Neural crest cell (in vitro differentiated cells): ENCODE measurements at places on chromosomes 2 and 18. TPM values are rescaled to one million over a fixed set of nuclear protein-coding genes. Genes with fewer than 3 reads are reported as not detected.
A peak's percentile ranks its signal among the peaks of the same experiment; 100 is the strongest.

The LYPD6B gene
- total RNA-seq: not detected in 2 replicates

The RNF125 gene
- 1.1 and 1.6 TPM in 2 replicates for total RNA-seq

The WDR7 gene
- 15.9 and 17.3 TPM in 2 replicates for total RNA-seq

The NCKAP5 gene
- 22.8 and 27.9 TPM in 2 replicates for total RNA-seq

The SLC14A1 gene
- not detected in 2 replicates for total RNA-seq

The OSR1 gene
- 0.33 and 0.45 TPM in 2 replicates for total RNA-seq

DNA sequence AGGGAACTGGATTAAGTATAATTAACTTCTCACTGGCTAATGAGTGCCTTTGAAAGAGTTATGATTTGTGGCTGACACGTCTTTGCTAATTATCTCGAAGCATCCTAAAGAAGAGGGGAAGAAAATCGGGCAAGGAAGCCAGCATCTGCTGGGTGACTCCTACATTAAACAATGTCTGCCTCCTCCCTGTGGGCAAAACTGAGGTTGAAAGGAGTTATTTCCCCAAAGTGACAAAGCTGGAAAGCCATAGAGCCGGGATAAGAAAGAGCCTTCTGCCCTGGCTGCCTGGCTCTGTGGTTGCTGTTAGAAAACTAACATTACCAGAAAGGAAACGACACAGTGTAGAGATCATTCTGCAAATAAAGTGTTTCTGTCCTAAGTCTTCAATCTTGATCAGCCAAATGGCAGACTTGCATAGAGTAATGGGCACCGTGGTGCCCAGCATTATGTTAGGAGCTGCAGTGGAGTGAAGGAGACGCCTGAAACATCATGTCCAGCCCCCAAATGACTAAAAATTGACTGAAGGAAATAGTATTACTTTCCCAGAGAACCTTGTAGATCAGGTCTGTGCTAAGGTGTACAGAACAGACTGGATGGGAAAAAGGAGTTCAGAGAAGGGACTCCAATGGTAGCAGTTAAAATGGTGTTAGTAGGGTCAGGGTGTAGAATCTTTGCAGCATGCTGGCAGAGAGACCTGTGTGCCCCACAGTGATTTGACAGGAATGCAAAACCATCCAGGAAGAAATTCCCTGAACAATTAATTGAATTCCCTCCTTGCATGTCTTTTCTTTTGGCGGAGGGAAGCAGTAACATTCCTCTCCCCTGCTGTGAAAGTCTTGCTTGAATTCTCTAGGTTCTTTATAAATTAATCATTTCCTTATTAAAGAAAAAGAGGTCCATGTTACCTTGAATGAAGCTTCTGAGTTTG, 44.4 kb downstream of the ALPK2 start:
- DNase-seq: no peak

DNA sequence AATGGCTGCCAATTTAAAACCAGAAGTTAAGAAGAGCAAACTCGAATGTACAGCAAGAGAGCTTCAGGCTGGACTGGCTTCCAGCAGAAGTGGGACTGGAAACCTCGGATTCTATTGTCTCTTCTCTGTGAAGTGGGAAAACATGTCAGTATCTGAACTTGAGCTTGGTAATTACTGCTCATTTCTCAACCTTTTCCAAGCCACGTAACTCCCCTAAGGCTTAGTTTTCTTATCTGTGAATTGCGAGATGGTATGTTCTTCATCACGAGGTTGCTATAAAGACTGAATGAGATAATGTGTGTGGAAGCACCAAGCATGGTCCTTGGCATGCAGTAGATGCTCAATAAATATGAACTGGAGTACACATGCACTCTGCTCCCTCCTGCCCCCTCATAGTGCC, 259.4 kb upstream of the SPRED2 start:
- no peak for DNase-seq

DNA sequence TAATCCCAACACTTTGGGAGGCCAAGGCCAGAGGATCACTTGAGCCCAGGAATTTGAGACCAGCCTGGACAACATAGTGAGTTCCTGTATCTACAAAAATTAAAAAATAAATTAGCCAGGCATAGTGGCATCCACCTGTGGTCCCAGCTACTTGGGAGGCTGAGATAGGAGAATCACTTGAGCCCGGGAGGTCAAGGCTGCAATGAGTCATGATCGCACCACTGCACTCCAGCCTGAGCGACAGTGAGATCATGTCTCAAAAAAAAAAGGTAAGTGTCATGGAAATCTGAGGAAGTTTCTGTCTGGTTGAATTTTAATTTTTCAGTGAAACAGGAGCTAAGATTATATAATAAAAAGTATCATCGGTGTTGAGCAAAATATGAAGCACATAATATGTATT, 2.5 kb upstream of the C2orf15 start:
- DNase-seq: no peak

GRCh38 chr18:49613641-49614151, 51.8 kb downstream of the LIPG start:
- no peak for DNase-seq

GRCh38 chr2:28717339-28717758, 34.3 kb upstream of the PPP1CB start:
- DNase-seq: no peak

GRCh38 chr2:59074071-59074470, 832.9 kb upstream of the FANCL start:
- DNase-seq: no peak

DNA sequence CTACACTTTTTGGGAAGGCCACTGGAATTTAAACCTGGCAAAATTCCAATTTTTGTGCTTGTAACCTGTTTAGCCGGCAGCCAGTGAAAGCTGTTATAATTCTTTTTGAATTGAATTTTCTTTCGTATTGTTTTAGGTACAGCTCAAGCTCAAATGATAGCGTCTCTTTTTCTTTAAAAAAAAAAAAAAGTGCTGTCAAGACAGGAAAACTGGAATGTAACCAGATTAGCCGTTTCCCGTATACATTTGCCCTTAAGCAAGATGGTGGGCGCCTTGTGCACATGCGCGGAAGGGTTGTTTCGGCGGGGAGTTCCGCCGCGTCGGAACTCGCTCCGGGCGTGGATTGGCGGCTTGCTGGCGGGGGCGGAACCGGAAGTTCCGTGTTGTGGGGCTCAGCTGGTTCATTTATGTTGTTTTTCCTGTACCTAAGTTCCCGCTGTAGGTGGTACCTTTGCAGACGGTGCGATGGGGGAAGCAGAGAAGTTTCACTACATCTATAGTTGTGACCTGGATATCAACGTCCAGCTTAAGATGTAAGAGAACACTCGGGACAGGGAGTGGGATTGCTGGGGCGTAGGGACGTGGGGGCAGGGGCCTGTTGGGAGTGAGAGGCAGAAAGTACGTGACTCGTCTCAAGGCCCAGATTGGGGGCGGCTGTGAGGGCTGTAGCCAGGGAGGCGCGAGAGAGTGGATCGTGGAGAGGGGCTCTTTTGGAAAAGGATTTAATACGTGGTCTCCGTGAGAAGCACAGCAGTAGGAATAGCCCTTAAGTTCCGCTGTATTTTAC, at the start of gene PIK3C3:
PIK3C3 (plus strand) TSS at position 408 of the 787 bp plus-strand sequence; CDS start at position 466, 58 bp downstream.
- peak; percentile 92 for DNase-seq

- no peak for DNase-seq
Measured at GRCh38 chr18:69365658-69366057, 35.0 kb upstream of the DOK6 start.

- no peak for DNase-seq
Measured at GRCh38 chr18:78561757-78562510, 417.7 kb upstream of the SALL3 start.

DNA sequence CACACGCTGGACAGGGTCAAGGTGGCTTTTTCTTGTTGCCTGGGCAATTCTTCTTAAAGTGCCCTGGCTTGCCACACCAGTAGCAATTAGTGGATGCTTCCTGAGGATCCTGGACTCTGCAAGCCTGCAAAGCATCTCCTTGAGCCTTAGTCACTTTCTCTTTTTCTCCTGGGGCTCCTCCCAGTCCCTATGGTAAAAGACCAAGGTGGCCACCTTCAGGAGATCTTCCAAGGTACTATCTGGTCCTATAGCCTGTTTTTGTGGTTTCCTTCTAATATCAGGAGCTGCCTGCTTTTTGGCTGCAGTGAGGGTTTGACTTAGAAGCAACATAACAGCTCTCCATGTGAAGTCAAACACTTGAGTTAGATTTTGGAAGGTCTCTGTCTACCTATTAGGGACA, 33.3 kb upstream of the GMCL1 start:
- DNase-seq: no peak

- no peak for DNase-seq
Measured at GRCh38 chr2:105329197-105329554, 359 bp downstream of the TGFBRAP1 start.

- DNase-seq: no peak
Measured at GRCh38 chr2:46187112-46187618, 110.0 kb upstream of the EPAS1 start.

- no peak for DNase-seq
Measured at GRCh38 chr2:32739664-32740063, 111.8 kb downstream of the TTC27 start.

- DNase-seq: no peak
Measured at GRCh38 chr18:37741032-37741623, 175.5 kb upstream of the CELF4 start.

- DNase-seq: no peak
Measured at GRCh38 chr2:28547223-28547860, 51.5 kb downstream of the PLB1 start.
